ENCODE measurements at places on chromosomes 4 and X.

GRCh38 chrX:72663737-72664136, 50.4 kb downstream of the PHKA1 start:
- DNase-seq: no peak

- DNase-seq: no peak
Measured at GRCh38 chrX:70172964-70173363, 4.3 kb upstream of the DGAT2L6 start.

DNA sequence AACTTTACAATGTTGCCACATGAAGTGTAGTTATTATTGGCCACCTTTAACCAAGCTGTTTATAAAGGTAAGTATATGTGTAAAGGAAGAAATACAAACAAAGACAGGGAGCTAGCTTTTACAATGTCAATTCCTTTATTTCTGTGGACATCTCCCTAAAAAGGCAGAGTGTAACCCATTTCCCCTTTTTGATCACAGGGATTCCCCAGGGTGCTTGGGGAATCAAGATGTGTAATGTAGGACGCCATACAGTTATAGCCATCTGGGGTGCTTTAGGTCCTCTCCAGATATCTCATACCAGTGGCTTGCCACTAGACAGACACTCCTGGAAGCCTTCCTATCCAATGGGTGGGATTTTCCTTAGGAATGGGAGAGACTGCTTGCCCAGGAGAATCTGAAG, 4.2 kb upstream of the CUL4B start:
- no peak for DNase-seq

DNA sequence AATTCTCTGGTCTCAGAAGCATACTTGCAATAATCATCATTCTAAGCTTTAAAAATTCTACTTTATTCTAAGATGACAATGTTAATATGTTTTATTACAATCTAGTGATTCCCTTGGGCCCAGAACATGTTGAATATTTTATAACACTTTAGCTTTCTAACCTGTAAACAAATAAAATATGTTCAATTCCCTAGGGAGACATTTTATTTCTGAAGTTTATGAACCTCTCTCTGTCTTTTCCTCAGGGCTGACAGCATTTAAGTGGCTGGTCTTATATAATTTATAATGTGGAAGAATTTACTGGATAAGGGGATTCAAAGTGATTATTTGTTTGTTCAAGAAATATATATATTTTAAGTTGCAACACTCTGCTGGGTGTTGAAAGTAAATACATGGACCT, 55.3 kb upstream of the NPFFR2 start:
- DNase-seq: no peak

GRCh38 chr4:101987623-101988243, 197.2 kb downstream of the BANK1 start:
- DNase-seq: no peak

DNA sequence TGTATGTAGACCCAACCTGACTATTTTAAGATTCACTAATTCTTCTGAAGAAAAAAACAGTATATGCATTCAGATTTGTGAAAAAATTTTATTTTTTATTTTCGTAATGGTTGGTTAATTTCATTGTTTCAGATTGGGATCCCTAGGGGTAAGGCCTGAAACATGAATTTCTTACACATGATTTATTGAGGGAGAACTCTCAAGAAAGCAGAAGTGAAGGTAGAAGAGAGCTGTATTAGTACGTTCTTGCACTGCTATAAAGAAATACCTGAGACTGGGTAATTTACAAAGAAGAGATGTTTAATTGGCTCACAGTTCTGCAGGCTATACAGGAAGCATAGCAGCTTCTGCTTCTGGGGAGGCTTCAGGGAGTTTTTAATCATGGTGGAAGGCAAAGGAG, 611.9 kb upstream of the TECRL start:
- DNase-seq: no peak

- DNase-seq: no peak
Measured at GRCh38 chr4:156676116-156676851, 295.3 kb downstream of the PDGFC start.

- DNase-seq: no peak
Measured at GRCh38 chr4:189511581-189511980, 429.1 kb upstream of the FRG1 start.

- no peak for DNase-seq
Measured at GRCh38 chr4:82071951-82072350, 301.8 kb downstream of the HNRNPD start.

All from A673 (cell line).